Stimulated activated CD8-positive, alpha-beta memory T cell treated with anti-CD3 and anti-CD28 coated beads, Interleukin-4, amount 100 ng/mL, for 1 hour (primary cell): ENCODE measurements at places on chromosomes 13 and 19.
A peak's percentile ranks its signal among the peaks of the same experiment; 100 is the strongest.

DNA sequence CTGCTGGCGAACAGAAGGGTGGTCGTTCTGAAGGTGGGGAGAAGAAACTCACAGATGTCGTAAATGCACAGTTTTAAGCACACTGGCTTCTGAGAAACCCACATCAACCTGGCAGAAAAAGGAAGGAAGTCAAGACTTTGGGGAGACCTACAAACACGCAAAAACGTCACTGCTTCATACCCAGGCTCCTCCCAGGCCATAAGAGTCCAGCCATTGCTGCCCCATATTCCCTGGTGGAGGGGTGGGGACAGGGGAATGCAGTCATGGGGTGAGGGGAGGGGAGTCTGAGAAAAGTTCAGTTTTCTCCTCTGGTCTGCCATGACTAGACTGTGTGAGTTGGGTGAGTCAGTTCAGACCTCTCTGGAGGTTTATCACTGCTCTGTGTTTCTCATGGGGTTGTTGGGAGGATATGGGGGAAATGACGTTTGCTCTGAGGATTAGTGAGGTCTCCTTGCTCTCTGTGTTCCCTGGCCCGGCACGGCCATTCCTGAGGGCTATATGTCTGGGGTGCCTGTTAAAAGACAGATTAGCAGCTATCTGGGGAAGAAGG lies 139.0 kb downstream of the FLT1 start:
- DNase-seq: no peak

GRCh38 chr13:100940658-100941057 lies 266.1 kb upstream of the TMTC4 start:
- no peak for DNase-seq

DNA sequence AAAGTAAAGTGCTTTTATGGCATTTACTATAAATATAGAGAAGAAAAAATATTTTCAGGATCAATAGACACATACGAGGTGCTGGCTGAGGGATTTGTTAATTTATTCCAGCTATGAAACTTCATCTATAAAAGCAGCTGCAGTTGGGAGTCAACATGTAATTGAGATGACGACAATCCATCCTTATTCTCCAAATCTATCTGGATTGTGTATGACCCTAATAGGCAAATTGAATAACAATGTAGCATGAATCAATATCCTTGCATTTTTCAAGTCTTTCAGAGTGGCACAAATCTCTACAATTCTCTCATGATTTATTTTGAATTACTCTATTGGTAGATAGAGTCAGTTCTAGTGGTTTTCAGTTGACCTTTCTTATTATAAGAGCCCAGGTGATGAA lies 1296.5 kb upstream of the SPRY2 start:
- DNase-seq: no peak

GRCh38 chr19:4559569-4559968 lies at the start of gene SEMA6B:
Gene SEMA6B (minus strand): TSS chr19:4559684. CDS start chr19:4558457, 1,227 bp downstream.
- DNase-seq: no peak

GRCh38 chr13:72952529-72953141 lies 106.2 kb upstream of the KLF5 start:
- DNase-seq: no peak

GRCh38 chr13:74796157-74796556 lies 662.0 kb upstream of the KLF12 start:
- no peak for DNase-seq

DNA sequence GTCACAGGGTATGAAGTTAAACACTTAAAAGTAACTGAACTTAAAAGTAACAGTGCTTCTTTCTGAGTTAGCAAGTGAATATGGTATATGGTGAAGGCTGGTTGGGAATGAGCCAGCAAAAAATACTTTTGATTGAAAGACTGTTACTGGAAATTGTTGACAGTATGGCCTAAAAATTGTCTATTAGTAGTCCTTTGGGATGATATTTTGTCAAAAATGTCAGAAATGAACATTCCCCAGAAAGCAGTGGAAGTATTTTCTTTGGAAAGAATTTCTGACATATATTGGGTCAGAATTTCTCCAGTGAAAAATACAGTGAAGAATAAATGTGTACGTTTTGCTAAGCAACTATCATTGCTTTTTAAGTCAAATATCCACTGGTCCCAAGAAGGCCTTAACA lies 860.5 kb downstream of the PCDH9 start:
- no peak for DNase-seq

DNA sequence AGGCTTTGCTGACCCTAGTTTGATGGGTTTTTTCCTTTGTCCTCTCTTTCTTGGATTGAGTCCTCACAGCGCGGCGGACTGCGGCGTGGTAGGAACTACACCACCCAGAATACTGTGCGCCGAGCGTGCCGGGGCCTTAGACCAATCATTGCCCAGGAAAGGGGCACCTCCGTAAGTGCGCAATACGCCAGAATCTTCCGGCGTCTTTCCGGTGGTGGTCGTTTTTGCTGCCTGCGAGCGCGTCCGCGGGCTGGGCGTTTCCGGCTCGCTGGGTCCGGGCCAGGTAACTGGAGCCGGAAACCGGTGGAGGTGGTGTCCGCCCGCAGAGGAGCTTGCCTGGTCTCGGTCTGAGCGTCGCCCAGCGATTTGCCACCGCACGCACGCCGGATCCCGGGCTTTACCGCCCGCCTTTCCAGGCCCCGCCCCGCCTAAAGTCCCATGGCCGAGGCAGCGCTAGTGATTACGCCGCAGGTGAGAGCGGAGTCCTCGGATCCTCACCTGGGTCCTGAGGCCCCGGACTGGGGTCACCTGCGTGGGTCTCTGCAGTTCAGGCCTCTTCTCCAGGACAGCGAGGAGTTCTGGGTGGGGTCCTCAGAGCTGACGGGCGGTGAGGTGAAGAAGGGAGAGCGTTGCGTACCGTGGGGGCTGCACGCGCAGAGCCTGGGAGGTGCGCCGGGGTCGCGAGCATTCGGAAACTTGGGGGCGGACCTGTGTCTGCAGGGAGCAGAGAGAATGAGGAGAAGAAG lies at the start of gene ZNF549:
TSS of gene ZNF549 (plus strand) at position 221 of the 746 bp plus-strand sequence. CDS start at position 439, 218 bp downstream.
- peak; percentile 79 for DNase-seq

DNA sequence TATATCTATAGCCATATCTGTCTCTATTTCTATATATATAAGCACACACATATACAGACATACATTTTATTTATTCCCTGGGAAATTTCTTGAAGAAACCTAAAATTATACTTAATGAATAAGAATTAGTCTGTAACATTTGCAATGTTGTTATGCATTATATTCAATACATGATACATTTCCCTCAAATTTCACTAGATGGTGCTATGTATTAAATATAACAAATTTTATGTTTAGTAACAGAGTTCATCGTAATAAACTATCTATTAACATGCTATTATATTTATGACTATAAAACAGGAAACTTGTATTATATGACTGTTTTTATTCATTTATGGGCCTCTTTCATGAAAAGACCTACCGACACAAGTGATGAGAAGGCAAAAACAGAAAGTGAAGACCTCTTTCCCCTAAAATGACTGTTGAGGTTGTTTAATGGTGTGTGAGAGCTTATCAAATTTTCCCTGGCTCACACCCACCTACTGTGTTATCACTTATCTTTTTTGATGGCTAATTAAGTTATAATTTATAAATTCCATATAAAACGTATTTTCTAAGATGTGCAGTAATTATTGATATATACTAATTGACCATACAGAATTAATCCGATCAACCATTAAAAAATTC lies 881.9 kb downstream of the SLITRK6 start:
- no peak for DNase-seq

- no peak for DNase-seq
Measured at GRCh38 chr19:29660835-29661234, 4.4 kb upstream of the PLEKHF1 start.
